ENCODE measurements at places on chromosomes 6 and 20. TPM values are rescaled to one million over a fixed set of nuclear protein-coding genes. Genes with fewer than 3 reads are reported as not detected.
A peak's percentile ranks its signal among the peaks of the same experiment; 100 is the strongest.

Gene VSX1
- not detected for polyA plus RNA-seq

- peak; percentile 8 for DNase-seq
Measured at GRCh38 chr6:38871741-38872568, 156.8 kb downstream of the DNAH8 start.

DNA sequence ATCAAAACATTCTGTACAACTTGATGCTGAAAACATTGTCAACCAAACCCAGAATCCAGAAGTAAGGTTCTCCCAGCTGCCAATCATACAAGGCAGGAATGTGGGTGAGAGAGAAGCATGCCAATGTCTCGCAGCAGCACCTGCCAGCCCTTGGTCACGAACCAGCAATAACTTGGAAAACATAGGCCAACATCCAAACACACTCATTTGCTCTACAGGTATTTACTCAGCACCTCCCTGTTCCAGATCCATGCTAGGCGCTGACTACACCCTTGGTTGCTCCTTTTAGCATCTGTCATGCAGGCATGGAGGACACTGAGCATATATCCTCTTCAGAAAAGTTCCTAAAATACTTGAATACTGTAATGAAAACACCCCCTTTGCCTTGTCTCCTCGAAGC, 63.6 kb downstream of the FAXC start:
- no peak for DNase-seq

Gene TP53RK
- 9.9 TPM for polyA plus RNA-seq

DNA sequence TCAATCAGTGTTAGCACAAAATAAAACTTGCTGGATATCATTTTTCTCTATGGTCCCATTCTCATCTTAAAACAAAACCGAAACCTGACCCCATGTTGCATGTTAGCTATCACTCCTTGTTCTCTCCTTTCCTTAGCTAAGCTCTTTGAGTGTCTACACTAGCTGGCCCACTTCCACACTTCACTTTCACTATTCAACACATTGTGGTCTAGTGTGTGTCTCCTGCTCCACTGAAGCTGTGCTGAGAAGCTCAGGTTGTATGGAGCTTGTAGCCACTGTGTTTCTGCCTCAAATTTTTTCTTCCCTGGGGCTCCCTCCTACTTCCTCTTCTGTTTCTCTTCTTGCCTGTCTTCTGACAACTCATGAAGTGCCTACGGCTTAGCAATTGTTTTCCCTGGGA, 223.0 kb downstream of the NKAIN2 start:
- no peak for DNase-seq

Gene KCNK15
- 0.20 TPM for polyA plus RNA-seq

Gene MAFB
- polyA plus RNA-seq = 8.9 TPM

Data from forelimb muscle (tissue), 1 donor.